ENCODE measurements at places on chromosomes 12 and 14. TPM values are rescaled to one million over a fixed set of nuclear protein-coding genes. Genes with fewer than 3 reads are reported as not detected.

The SLC10A1 gene
- not detected for polyA plus RNA-seq

The TAS2R42 gene
- polyA plus RNA-seq, result not detected

The FGF23 gene
- polyA plus RNA-seq, result not detected

The CCDC88C gene
- polyA plus RNA-seq, result 11.4 TPM

The TMTC2 gene
- polyA plus RNA-seq, result 3.4 TPM

DNA sequence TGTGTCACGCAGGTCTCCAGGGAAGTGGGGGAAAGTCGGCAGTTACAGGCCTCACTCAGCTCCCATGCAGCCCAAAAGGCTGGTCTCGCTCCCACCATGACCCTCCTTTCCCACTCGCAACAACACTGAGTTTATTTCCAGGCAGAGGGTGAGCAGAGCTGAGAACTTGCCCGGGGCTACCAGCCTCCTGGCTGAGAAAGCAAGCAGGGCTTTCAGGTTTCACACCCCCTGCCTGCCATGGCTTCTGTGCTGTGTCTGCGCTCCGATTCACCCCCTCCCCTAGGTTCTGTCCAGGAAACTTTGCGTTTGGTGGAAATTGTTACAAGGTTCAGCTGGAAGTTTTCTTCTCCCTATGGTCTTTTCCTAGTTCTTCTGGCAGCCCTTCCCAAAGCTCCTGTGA, 17.1 kb downstream of the OR10G2 start:
- H3K27ac ChIP-seq, result no peak overlapping the region
- H3K36me3 ChIP-seq, result no peaks in the 10 kb centered on the region
- peaks cover 4% of the 10 kb centered on the region for H3K27me3 ChIP-seq
- no peak overlapping the region for H3K4me3 ChIP-seq
- no peak for DNase-seq

GRCh38 chr14:54935100-54935499, 32.5 kb upstream of the GCH1 start:
- no peak overlapping the region for H3K27ac ChIP-seq
- H3K4me3 ChIP-seq, result no peak overlapping the region
- H3K4me1 ChIP-seq, result no peaks in the 10 kb centered on the region
- no peak for DNase-seq
- H3K27me3 ChIP-seq, result no peaks in the 10 kb centered on the region
- H3K36me3 ChIP-seq, result no peaks in the 10 kb centered on the region

DNA sequence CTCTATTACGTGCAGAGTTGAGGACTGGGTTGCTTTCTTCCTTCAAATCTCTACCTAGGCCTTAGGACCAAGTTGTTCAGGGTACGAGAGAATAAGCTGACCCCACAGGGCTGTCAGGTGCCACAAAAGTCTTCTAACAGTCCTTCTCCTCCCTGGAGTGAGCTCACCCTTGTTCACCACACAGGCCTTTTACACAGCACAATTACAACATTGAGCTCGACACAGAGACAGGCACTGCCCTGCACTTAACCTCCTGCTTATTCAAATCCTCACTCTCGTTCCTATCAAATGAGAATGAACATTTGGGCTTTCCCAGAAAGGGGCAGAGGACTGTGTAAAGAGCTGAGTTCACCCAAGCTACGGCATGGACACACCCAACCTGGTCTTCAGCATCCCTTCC, 2.4 kb downstream of the GALNT6 start:
- H3K4me1 ChIP-seq, result peaks cover 21% of the 10 kb centered on the region
- DNase-seq, result no peak
- no peaks in the 10 kb centered on the region for H3K36me3 ChIP-seq
- H3K4me3 ChIP-seq, result no peak overlapping the region
- no peaks in the 10 kb centered on the region for H3K27me3 ChIP-seq
- no peak overlapping the region for H3K27ac ChIP-seq

- no peak for DNase-seq
- no peak overlapping the region for H3K27ac ChIP-seq
- no peaks in the 10 kb centered on the region for H3K27me3 ChIP-seq
- H3K4me1 ChIP-seq, result no peaks in the 10 kb centered on the region
- no peak overlapping the region for H3K4me3 ChIP-seq
Measured at GRCh38 chr12:108237272-108237671, 101.8 kb downstream of the CMKLR1 start.

All from endothelial cell of umbilical vein (primary cell).